Muscle of back (tissue), 13 donors: ENCODE measurements at places on chromosomes 2 and 18.
A peak's percentile ranks its signal among the peaks of the same experiment; 100 is the strongest.

- DNase-seq = no peak
These were observed 32.6 kb downstream of the FBXO15 start for GRCh38 chr18:74115046-74115445.

DNA sequence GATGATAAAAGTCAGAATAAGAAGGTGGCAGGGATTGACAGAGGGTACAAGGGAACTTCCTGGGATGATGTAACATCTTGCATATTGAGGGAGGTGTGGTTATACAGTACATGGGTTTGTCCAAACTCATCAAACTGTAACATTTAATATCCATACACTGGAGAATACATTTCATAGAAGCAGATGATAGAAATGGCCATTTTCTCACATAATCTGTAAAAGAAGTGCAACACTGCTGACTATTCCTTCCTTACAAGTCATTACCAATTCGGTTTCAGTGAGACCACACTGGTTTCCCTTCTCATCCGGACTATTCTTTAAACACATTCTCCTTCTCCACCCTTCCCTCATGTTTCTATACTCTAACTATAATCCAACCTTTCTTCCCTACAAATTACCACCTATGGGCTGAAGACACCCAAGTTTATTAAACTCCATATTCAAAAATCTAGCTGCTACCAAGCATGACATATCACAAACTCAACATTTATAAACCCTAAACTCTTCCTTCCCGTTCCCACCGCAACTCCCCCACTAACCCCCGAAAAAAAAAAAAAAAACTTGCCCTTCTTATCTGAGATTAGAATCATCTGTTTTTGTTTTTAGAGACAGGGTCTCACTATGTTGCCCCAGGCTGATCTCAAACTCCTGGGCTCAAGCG is 1.6 kb downstream of the COX7A2L start:
- DNase-seq = no peak

DNA sequence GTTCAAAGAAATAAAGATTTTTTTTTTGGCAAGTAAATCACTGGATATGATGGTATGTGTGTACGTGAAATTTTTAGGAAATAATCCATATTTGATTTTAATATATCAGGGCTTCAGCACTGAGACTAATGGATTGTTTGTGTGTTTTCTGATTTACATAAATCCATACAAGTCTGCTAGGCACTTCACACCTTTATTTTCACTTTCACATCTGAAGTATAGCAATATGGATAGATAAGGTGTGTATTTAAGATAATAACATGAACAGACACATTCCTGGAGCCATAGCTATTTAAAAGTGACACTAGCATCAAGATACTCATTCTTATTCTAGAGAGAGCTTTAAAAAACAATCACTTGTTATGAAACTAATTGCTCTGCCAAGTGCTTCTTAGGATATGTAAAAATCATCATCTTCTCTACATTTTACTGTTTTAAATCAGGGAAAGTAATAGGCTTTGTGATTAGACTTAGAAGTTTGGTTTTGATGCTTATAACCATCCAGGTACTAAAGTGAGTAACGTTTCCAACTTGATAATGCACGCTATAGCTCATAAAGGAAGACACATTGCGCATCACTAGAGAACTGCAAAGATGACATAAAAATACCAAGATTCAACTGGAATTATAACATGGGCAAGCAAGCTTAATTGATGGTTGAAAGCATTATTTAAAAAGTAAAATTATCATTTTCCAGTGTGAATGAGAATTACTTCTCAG is 208.9 kb downstream of the ZEB2 start:
- DNase-seq = no peak

GRCh38 chr2:242075696-242076095 is 206.2 kb downstream of the RTP5 start:
- DNase-seq = no peak

GRCh38 chr18:56516789-56517188 is 121.6 kb downstream of the TXNL1 start:
- peak; percentile 78 for DNase-seq

GRCh38 chr2:100248044-100248330 is 74.3 kb downstream of the LONRF2 start:
- no peak for DNase-seq

GRCh38 chr2:166343467-166343866 is 32.3 kb downstream of the SCN9A start:
- no peak for DNase-seq

- DNase-seq = no peak
These were observed 27.9 kb upstream of the SOX11 start for GRCh38 chr2:5664278-5664681.

DNA sequence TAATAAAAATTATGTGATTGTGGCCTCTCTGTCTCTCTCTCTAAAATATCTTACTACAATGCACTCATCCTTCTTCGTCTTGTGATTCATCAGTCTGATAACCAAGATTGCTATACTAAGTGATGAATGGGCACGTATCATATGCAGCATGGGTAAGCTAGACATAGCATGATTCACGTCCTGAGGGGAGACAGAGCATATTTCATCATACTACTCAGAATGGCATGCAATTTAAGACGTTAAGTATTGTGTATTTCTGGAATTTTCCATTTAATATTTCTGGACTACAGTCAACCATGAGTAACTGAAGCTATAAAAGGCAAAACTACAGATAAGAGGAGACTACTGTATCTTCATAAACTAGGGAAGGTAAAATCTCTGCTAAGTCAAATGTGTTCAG is 97.0 kb upstream of the CD226 start:
- no peak for DNase-seq

DNA sequence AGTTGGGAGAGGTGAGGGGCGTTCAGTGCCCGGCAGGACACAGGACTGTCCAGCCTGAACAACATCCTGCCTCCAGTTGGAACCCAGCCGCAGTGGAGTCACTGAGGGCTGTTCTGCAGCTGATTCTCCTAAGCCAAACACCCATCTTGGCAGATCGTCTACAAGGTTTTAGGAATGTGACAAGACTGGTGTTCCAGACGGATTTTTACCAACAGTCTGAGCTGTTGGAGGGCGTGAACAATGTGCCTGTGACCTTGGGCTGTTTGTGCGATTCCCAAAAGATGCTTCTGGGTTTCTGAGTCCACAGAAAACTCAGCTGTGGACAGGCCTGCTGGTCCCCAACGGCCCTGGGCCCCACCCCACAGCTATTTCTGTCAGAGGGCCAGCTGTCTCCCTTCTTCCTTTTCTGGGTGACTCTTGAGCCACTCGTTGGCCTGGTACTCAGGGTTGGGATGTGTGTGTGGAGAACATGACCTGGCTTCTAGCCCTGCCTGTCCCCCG is 5.7 kb downstream of the LRRFIP1 start:
- DNase-seq = no peak

GRCh38 chr18:47680488-47680887 is 250.0 kb downstream of the SMAD2 start:
- DNase-seq = no peak

DNA sequence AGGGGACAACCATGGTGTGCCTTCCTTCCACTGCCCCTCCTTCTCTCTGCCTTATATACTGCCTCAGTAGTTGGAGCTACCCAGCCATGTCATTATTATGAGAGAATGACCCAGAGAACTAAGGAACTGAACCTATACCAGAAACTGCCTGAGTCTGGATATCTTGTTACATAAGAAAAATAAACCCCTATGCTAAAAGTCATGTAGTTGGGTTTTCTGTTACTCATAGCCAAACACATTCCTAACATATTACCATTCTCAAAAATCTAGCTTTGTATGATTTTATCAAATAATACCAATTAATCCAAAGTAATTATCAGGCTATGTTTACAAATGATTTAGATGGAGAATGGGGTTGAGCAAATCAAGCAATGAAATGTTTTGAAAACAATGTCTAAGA is 15.0 kb upstream of the KLF7 start:
- no peak for DNase-seq

DNA sequence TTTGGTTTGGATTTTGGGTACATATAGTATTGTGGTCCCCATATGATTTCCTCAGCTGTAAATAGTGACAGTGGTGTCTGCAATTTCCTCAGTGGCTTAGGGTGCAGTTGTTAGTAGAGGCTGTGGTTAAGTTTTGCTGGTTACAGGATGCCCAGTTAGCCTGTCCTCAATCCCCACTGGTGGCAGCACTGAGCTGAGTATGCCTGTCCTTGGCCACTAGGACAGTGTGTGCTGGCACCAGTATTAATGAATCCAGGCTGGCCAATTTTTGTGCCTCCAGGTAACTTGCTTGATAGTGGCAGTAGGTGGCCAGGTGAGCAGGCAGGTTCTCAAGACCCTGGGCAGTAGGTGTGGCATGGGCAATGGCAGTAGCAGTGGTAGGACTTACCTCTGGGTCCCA is 973.1 kb downstream of the TMEM182 start:
- DNase-seq = no peak

- DNase-seq = no peak
These were observed 327.1 kb downstream of the CMPK2 start for GRCh38 chr2:6538607-6539006.

DNA sequence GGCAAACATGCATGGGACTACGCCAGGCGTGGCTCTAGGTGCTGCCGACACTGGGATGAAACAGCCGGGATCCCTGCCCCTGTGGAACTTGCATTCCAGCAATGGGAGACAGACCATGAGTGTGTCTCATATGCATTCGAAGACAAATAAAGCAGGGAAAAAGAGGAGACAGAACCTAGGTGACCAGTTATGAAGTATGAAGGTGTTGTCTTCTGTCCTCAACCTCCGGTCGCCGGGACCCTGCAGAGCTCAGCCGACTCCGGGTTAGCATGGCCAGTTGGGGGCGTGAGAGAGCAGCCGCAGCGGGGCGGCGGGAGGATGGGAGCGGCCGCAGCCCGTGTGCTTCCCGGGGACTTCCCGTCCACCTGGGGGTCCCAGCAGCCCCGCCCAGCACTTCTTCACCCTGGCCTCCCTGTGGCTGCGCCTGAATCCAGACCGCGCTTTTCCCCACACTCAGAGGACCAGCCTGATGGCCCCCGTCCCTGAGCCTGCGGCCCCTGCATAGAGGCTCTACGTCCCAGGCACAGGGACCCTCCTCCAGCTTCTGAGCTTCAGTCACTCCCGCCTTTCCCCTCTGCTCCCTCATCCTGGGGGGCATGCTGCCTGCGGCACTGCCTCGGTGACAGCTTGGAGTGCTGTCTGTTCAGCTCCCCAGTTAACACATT is 11.4 kb downstream of the ID2 start:
- DNase-seq = no peak

DNA sequence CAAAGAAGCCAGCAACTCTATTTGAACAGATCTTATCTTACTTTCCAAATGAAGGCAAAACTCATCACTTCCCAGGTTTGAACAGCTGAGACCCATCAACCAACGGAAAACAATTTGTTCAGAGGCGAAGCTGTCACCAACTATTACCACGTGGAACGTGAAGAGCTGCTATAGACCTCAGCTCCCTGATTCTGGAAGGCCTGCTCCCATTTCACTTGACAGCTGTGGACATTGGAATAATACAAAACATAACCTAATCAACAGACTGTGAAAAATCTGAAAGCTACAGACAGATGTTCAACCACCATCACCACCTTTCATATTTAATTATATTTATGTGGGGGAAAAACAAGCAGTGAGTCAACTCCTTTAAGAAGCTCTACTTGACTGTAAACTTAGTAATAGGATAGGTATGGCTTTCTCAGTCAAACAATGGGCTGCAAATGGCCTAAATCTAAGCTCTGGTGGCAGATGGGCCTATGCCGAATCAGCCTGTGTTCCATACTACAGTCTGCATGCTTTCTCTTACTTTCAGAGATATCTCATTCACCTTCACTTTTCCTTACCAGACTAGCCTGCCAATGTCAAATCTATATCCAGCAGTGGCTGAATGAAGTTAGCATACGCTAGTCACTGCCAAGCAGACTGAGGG is 896.4 kb downstream of the TDRD15 start:
- DNase-seq = peak; percentile 6

DNA sequence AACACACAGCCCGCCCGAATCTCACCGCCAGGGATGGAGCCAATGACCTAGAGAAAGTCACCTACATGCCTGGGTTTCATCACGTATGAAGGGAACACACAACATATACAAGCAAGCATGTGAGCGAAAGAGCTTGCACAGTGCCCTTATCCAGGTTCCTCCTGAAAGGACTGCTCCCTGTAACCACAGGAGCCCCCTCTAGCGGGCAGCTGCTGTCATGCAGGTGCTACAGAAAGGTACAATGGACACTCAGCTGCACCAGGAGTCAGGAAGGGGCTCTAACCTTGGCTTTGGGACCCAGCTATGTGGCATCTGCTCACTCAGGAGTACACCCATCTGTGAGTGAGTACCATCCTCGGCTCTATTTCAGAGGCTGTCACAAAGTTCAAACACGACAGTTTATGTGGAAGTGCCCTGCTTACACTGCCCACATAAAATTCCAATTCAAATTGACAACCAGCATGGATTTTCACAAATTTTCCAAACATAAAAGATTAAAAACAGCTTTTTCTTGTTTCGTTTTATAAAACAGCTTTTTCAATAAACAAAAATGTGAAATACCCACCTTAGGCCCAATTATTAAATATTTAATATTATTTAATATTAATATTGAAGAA is 3.5 kb downstream of the NDUFA10 start:
- peak; percentile 13 for DNase-seq

DNA sequence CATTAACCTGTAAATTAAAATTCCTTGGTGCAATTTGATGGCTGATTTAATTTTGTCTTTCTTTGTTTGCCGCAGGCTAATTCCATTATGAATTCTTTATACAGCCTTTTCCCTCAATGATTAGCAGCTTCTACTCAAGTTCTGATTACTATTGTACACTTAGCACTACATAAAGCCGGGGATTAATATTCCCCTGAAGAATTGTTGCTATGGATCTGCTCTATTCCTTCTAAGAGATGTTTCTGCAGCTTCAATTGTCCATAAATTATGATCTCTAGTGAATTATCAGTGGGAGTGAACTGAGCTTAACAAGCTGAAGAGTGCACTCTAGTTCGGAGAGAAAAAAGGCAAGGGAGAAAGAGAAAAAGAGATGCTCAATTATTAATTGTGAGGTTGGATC is 433.7 kb upstream of the SPRED2 start:
- no peak for DNase-seq

- DNase-seq = no peak
These were observed 283 bp upstream of the RBBP8 start for GRCh38 chr18:22932885-22933205.

- DNase-seq = no peak
These were observed 48.9 kb upstream of the NABP1 start for GRCh38 chr2:191629001-191629453.

- no peak for DNase-seq
These were observed 68.9 kb downstream of the NDUFA10 start for GRCh38 chr2:239955989-239956817.

GRCh38 chr2:224951723-224952481 is 90.4 kb downstream of the DOCK10 start:
- no peak for DNase-seq

DNA sequence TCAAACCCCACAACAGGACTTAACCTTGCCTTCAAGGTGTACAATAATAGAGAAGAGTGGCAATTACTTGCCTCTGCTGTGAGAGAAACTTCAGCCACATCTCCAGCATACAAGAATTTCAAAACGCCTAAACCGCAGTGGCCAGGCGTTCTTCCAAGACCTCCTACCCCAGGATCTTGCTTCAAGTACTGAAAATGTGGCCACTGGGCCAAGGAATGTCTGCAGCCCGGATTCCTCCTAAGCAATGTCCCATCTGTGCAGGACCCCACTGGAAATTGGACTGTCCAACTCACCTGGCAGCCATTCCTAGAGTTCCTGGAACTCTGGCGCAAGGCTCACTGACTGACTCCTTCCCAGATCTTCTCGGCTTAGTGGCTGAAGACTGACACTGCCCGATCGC is 2.8 kb upstream of the CYB5A start:
- no peak for DNase-seq

- DNase-seq = no peak
These were observed 691.2 kb downstream of the EPHA4 start for GRCh38 chr2:220880623-220881596.
